ENCODE measurements at places on chromosomes 3 and 15. TPM values are rescaled to one million over a fixed set of nuclear protein-coding genes. Genes with fewer than 3 reads are reported as not detected.

Gene ZNF501
- total RNA-seq = 3.6 TPM

Gene AHSG
- total RNA-seq = not detected

Gene NMNAT3
- 0.55 TPM for total RNA-seq

Gene SLC27A2
- total RNA-seq = 12.5 TPM

Gene TTLL13
- 1.3 TPM for total RNA-seq

Gene SPATA12
- total RNA-seq = not detected

Gene ADPRH
- total RNA-seq = 3.2 TPM

Gene PLSCR4
- 0.31 TPM for total RNA-seq

Gene MYO5C
- 3.2 TPM for total RNA-seq

Gene AGBL1
- not detected for total RNA-seq

Gene COL6A5
- total RNA-seq = not detected

Gene SYNPR
- not detected for total RNA-seq

Gene NOX5
- not detected for total RNA-seq

Gene ADGRG7
- total RNA-seq = 27.0 TPM

Gene TMEM39A
- total RNA-seq = 31.2 TPM

Gene KPNA4
- total RNA-seq = 46.3 TPM

Gene EIF2A
- 77.0 TPM for total RNA-seq

Gene RPS27L
- 238 TPM for total RNA-seq

Gene GPR156
- not detected for total RNA-seq

Gene CDCP1
- 17.7 TPM for total RNA-seq

Gene CAPN7
- 29.5 TPM for total RNA-seq

Gene EPHA3
- total RNA-seq = 0.08 TPM

Gene FOXB1
- 0.52 TPM for total RNA-seq

Gene NR1I2
- total RNA-seq = 0.10 TPM

Gene EBLN2
- 5.9 TPM for total RNA-seq

Gene CYP1A1
- 4.7 TPM for total RNA-seq

Gene TRH
- not detected for total RNA-seq

Gene LMAN1L
- 1.0 TPM for total RNA-seq

Gene CELF6
- total RNA-seq = 0.70 TPM

Gene KLHL18
- 29.8 TPM for total RNA-seq

Gene ASB14
- total RNA-seq = not detected

Gene SELENOT
- 104 TPM for total RNA-seq

Gene C3orf80
- not detected for total RNA-seq

Gene MUC20
- total RNA-seq = 1.7 TPM

Gene RYR3
- total RNA-seq = not detected

Gene PRRT3
- 5.5 TPM for total RNA-seq

Gene FBLN2
- 1.8 TPM for total RNA-seq

Data from activated CD8-positive, alpha-beta T cell treated with anti-CD3 and anti-CD28 coated beads, Interleukin-2, amount 10 ng/mL, durations not matched to agents 7 days and 5 days (primary cell).